NCI-H1048 (cell line): ENCODE measurements at places on chromosomes 6 and 20.

DNA sequence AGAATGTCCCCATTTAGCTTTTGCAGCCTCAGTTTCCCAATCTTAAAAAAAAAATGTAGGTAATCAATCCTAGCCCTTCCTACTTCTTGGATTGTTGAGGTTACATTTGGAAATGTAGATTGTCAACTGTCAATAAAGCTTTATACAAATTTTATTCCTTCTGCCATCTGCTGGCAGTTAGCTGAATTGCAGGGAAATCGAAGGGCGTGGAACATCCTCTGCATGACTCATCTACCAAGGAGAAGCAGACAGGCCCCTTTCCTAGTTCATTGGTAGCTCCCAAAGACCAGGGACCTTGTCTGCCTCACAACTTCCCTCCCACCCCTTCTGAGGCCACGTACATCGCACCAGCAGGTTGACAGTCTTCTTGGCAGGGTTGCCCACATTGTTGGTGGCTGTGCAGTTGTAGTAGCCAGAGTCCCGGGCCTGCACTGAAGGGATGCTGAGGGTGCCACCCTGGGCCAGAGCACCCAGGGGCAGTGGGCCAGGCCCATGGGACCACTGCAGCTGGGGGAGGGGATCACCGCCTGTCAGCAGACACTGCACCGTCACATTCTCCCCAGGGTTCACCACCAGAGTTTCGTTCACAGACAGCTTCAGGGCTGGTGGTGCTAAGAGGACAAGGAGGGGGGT lies 43.6 kb downstream of the MDGA1 start:
- no peak for DNase-seq

GRCh38 chr6:168678588-168678987 lies 237.6 kb downstream of the SMOC2 start:
- DNase-seq, result no peak

DNA sequence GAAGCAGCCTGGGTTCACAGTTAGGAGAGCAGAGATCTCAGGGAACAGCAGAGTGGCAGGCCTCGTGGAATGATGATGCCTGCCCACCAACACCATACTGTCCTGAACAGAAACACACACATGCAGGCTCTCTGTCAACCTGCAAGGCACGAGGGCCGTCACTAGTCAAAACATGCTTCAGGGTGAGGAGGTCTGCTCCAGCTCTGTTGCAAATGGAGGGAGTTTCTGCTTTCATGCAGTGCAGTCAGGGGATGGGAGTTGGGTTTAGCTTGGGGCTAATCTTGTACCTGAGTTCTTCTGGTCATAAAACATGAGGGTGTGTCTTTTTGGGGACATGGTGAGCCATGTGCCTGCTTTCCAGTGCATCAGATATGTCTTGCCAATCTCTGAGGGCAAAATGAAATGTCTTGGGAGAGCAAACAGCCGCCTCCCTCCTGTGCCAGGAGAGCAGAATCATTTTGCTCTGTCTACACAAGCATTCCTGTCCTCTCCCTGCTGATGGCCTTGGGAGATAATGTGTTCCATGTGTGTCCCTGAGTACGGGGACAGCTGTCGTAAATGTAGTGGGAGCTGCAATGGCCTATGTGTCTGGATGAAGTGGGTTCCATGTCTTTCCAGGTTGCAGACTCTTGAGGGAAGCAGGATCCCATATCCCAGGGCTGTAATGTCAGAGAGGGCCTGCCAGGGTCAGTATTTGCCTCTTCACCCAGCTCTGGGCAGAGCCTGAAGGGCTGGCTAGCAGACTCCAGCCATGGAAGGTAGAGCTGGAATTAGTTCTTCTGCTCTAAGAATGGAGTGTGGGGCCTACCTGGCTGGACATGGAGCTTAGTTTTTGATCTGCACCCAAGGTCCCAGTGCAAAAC lies 40.6 kb downstream of the MAFB start:
- DNase-seq, result no peak

- no peak for DNase-seq
Measured at GRCh38 chr6:20404641-20405032, 3.0 kb downstream of the E2F3 start.

DNA sequence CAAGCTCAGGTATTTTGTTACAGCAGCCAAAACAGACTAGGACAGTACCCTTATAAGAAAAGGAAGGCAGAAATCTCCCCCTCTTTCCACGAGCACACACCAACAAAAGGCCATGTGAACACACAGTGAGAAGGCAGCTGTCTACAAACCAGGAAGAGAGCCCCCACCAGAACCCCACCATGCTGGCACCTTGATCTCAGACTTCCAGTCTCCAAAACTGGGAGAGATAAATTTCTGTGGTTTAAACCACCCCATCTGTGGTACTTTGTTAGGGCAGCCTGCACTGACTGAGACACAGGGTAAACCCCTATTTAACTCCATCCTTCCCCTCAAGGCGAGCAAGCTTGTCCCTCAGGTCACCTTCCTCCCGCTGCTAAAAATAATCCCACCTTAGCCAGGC lies 475.8 kb upstream of the JARID2 start:
- DNase-seq, result no peak

DNA sequence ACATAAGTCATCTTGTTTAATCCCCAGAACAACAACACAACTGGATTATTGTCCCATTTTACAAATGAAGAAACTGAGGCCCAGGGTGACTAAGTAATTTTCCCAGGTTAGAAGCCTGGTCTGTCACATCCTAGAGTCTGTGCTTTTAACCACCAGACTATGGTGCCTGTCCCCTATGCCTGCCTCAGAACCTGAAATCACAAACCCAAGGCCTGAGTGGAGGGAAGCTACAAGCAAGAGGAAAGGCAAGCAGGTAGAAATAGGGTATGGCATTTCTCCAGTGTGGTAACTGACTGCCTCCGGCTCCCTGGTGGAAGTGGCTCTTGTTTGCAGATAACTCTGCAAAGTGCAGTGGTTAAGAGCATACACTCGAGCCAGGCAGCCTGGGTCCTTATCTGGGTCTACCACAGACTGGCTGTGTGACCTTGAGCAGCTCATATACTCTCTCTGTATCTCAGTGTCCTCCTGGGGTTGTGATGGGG lies 2.5 kb downstream of the TMEM63B start:
- DNase-seq, result no peak

GRCh38 chr20:41694796-41695195 lies 76.6 kb upstream of the CHD6 start:
- DNase-seq, result no peak

DNA sequence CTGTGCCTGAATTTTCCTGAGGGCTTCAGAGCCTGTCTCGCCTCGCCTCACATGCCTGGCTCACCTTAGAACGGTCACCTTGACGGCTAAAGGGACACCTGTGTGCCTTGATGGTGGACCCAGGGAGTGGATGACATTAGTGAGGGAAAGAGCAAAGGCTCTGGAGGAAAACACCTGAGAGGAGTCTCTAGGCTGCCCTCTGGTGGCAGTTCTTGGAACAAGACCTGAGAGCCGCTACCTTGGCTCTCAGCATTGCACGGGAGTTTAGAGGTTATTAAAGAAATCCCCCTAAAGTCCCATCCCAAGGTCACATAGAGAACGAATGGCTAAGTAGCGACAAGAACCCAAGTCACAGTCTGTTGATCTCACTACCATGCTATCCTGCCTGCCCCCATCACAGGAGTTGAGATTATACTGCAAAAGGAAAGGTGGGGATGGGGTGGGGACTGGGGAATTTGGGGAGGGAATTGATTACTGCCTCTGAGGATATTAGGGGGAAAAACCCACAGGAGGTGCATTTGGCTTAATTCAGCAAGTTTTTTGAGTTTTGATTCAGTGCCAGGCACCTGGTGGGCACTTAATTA lies 7.9 kb upstream of the CDSN start:
- no peak for DNase-seq

DNA sequence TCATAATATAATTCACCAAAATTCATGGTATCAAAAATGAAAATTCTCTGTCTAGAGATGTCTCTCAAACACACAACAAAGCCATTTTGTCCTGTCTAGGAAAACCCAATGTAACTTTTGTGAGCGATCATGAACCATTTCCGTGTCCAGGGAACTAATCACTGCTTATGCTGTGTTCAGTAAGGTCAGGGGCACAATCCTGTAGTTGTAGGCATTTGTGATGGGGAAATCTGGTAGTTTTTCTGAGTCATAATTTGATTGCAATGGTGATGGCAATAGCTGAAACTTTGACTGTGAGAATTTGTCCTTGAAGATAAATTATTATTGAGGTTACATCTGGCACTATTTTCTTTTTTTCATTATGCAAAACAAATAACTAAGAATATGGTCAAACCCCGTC lies 21.0 kb upstream of the GCLC start:
- DNase-seq, result no peak

GRCh38 chr6:159979136-159979874 lies 10.4 kb downstream of the IGF2R start:
- DNase-seq, result no peak

DNA sequence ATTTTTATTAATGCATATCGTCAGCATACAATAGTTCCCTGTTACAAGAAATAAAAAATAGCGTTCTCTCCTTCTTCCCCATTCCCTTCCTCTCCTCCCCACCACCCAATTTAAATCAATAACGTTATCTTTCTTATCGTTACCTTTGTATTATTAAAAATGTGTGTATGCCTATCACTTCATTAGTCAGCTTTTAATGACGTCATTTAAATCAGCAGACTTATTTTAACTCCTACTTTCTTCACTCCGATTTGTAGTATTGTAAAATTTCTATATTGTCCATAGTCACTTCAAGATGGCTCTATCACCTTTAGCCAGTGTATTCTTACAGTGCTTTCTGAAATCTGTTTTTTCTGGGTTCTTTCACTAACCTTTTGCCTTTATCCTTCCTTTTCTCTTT lies 89.1 kb downstream of the MKKS start:
- DNase-seq, result no peak

DNA sequence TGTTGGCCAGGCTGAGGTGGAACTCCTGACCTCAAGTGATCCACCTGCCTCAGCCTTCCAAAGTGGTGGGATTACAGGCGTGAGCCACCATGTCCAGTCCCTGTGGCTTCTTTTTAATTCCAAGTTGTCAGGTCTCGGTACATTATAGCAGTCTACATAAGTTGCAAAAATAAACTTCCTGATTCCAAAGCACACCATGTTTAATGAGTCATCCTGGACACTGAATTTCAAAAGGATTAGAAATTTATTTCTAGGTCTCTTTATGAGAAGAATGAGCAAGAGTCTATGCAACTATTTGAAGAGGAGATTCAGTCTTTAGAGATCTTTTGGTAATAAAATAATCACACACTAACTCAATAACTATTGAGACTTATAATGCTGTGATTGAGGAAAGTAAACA lies 63.9 kb upstream of the MCHR2 start:
- DNase-seq, result no peak

DNA sequence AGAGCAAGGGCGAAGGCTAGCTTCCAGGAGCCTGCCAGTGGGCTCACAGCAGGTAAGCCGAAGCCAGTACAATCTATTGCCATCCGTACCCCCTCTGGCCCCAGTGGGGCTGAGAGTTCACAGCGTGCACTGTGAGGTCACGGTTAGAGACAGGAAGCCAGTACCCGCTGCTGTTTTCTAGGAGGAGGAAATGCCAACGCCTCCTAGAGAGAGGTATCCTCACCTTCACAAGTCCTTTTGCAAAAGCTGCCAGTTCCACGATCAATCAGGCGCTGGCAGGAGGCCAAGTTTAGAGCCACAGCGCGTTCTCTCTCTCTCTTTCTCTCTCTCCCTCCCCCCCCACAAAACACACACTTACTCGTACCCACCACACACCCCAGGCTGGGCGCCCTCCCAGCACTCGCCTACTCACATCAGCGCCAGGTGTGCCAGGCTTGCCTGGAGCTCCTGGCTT lies 22.5 kb downstream of the COL9A1 start:
- DNase-seq, result no peak

- DNase-seq, result no peak
Measured at GRCh38 chr6:122818866-122819265, 29.8 kb downstream of the SMPDL3A start.

- no peak for DNase-seq
Measured at GRCh38 chr20:316316-317068, 8.9 kb upstream of the SOX12 start.

- no peak for DNase-seq
Measured at GRCh38 chr20:50634191-50634590, 57.2 kb downstream of the RIPOR3 start.
